Activated CD8-positive, alpha-beta memory T cell treated with anti-CD3 and anti-CD28 coated beads, Interleukin-2, amount 10 ng/mL, durations not matched to agents 7 days and 5 days (primary cell): ENCODE measurements at places on chromosomes 11 and 22.

DNA sequence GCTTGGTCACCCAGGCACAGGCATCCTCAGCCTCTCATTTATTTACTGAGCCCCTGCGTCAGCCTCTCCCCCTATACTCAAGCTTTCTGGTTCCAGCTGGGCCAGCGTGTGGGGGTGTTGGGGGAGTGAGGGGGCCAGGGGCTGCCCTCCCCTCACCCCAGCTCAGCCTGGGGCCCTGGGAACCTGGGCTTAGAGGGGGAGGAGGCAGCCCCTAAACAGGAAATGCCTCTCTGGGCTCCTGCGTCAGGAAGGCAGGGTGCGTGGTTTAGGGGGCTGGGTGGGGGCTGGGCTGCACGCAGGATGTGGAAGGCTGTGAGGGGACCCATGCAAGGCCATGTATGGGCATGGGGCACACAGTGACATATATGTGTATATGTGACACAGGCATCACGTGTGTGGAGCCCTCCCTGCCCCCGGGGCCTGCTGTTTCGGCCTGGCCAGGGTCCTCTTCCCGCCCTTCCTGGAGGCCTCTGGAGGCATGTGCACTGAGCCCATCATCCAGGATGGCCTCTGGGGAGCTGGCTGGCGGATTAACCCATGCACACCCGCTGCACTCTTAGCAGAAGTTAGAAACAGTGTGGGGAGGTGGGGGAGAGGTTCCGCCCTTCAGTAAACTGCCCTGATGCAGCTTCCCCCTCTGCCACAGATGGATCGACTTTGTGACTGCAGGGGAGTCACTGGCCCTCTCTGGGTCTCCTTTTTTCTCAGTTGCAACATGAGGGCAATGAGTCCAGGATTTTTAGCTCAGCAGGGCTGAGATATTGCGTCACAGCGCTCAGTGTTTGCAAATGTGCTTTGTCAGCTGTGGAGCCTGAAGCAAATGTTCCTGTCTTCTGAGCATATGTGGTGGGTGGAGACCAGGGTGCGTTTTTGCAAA lies 1.1 kb upstream of the CD248 start:
- peak overlapping the region; percentile 99 for H3K27ac ChIP-seq
- no peaks in the 10 kb centered on the region for H3K27me3 ChIP-seq
- H3K36me3 ChIP-seq: peaks cover 20% of the 10 kb centered on the region
- peaks cover 60% of the 10 kb centered on the region for H3K4me1 ChIP-seq
- peak overlapping the region; percentile 56 for H3K4me3 ChIP-seq

GRCh38 chr22:18968011-18968749 lies 32.1 kb upstream of the PRODH start:
- H3K27me3 ChIP-seq: peaks cover 19% of the 10 kb centered on the region
- no peak overlapping the region for H3K27ac ChIP-seq
- peaks cover 3% of the 10 kb centered on the region for H3K4me1 ChIP-seq
- no peak overlapping the region for H3K4me3 ChIP-seq
- H3K36me3 ChIP-seq: no peaks in the 10 kb centered on the region

GRCh38 chr11:81573367-81573766 lies 1160.3 kb downstream of the FAM181B start:
- H3K27me3 ChIP-seq: no peaks in the 10 kb centered on the region
- no peak overlapping the region for H3K4me3 ChIP-seq
- no peaks in the 10 kb centered on the region for H3K36me3 ChIP-seq
- H3K4me1 ChIP-seq: no peaks in the 10 kb centered on the region
- no peak for DNase-seq

DNA sequence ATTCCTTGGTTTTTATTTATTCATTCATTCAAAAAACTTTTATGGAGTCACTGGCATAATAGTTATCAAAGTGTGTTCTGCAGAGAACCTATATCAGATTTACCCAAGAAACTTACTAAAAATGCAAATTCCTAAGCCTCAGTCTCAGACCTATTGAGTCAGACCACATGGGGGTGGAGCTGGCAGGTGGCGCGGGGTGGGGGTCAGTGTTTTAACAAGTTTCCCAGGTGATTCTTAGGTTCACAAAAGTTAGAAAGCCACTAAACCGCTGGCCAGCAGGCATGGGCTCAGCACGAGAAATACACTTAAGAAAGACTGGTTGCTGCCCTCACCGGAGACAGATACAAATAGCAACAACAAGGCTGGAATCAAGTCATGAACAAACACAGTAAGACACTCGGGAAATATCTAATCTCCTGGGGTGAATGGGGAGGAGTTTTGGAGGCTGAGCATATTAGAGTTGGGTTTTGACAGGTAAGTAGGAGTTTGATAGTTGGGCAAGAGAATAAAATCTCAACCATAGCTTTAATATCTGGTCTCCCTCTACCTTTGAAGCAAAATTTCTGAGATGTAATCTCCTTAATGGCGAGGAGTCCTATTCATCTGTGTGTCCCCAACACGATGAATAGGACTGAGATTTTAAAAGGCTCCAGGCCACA lies 167.5 kb upstream of the NECTIN1 start:
- H3K36me3 ChIP-seq: no peaks in the 10 kb centered on the region
- DNase-seq: no peak
- H3K27ac ChIP-seq: no peak overlapping the region
- H3K27me3 ChIP-seq: peaks cover 9% of the 10 kb centered on the region
- H3K4me1 ChIP-seq: peaks cover 5% of the 10 kb centered on the region

GRCh38 chr11:75548595-75549272 lies 13.3 kb upstream of the SERPINH1 start:
- peaks cover 8% of the 10 kb centered on the region for H3K4me1 ChIP-seq
- H3K4me3 ChIP-seq: no peak overlapping the region
- DNase-seq: no peak
- peaks cover 11% of the 10 kb centered on the region for H3K27me3 ChIP-seq

DNA sequence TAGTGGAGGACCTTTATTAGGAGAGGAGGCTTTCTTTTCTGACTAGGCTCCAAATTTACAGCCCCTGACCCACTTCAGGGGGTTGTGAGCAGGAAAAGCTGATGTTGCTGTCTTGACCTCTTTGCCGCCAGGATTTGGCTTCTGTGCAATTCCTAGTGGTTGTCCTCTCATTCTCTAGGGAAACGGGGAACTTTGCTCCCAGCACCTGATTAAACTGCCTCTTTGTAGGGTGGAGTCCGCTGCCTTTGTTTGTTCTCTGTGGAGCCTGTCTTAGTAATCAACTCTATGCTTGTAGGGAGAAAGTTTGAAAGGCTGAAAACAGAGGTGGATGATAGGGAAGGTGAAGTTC lies 16.3 kb downstream of the CTNND1 start:
- no peak overlapping the region for H3K27ac ChIP-seq
- no peaks in the 10 kb centered on the region for H3K27me3 ChIP-seq
- H3K4me1 ChIP-seq: peaks cover 19% of the 10 kb centered on the region

DNA sequence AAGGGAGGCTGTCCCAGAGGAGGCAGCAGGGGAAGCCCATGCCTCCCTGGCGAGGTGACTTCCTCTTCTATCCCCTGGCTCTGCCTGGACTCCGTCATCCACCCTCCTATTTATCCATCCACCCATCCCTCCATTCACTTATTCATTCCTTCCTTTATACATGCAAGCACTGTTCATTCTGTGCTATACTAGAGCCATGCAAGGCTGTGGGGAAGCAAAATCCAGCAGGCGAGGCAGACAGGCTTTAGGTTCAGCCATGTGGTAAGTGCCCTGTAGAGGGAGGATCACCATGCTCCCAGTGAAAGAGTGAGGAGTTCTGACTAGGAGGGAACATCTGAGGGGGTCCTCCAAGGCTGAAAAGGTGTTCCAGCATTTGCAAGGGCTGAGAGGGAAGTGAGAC lies 1.2 kb upstream of the NAALADL1 start:
- no peak overlapping the region for H3K27ac ChIP-seq
- H3K4me1 ChIP-seq: peaks cover 14% of the 10 kb centered on the region
- H3K27me3 ChIP-seq: no peaks in the 10 kb centered on the region
- DNase-seq: no peak
- H3K4me3 ChIP-seq: no peak overlapping the region

DNA sequence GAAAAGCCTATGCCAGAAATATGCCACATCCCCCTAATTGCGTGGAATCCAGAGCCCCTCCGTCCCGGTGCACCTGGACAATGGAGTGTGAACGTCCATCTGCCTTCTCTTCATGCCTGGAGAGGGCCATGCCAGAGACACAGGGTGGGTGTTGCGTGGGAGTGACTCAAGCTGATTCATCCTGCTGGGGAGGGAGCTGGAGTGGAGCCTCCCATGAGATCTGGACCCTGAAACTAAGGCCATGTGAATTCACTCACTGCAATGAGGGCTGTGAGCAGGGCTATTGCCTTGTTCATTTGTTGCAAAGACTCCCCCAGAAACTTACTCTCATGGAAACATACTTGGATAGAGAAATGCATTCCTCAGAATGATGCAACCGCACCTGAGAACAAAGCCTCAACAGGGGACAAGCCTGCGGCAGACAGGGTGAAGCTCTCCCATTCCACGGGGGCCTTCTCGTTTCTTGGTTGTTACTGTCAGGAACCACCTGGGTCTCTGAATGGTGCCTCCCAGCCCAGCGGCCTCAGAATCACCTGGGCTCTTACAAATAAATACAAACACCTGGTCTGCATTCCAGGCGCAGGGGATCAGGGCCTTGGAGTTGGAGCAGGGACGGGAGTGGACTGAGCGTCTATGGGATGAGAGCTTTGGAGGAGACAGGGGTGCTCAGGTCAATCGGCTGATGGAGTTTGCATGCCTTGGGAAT lies 1031.2 kb downstream of the BRD1 start:
- no peak for DNase-seq
- H3K27ac ChIP-seq: no peak overlapping the region
- no peaks in the 10 kb centered on the region for H3K4me1 ChIP-seq
- H3K36me3 ChIP-seq: no peaks in the 10 kb centered on the region

- H3K4me1 ChIP-seq: peaks cover 9% of the 10 kb centered on the region
- peaks cover 3% of the 10 kb centered on the region for H3K27me3 ChIP-seq
- DNase-seq: no peak
- no peak overlapping the region for H3K27ac ChIP-seq
These were observed 71.2 kb downstream of the ZBTB16 start for GRCh38 chr11:114130629-114131277.

DNA sequence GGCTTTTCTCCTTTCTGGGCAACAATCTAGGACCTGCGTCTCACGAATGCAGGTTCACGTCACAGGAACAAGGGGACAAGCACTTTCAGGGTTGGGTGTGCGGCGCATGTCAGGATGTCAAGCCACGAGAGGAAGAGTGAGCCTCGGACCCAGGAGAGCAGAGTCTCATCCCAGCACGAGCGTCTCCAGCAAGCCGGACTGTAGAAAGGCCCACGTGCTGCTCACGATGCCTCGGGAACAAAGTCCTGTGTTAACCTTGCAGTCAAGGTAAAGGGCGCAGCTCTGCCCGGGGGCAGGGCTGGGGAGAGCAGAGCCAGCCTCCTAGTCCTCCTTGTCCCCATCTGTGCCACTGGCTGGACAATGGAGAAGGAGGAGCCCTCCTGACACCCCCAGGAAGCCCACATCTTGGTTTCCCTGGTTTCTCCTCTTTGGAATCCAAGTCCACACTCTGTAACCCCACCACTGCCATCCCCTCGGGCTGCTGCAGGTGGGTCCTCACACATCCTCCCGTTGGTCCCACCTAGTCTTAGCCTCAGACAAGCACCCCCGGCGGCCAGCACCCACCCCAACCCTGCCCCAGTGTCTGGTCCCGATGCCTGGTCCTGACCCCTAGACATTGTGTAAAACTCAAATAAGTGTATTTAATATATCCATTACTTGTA lies 63.4 kb downstream of the CELSR1 start:
- no peak overlapping the region for H3K27ac ChIP-seq
- no peaks in the 10 kb centered on the region for H3K36me3 ChIP-seq
- no peak overlapping the region for H3K4me3 ChIP-seq
- peaks cover 13% of the 10 kb centered on the region for H3K27me3 ChIP-seq
- H3K4me1 ChIP-seq: peaks cover 4% of the 10 kb centered on the region

- no peak overlapping the region for H3K27ac ChIP-seq
- H3K36me3 ChIP-seq: no peaks in the 10 kb centered on the region
- DNase-seq: no peak
- no peak overlapping the region for H3K4me3 ChIP-seq
These were observed 12.6 kb upstream of the FJX1 start for GRCh38 chr11:35605706-35606105.

DNA sequence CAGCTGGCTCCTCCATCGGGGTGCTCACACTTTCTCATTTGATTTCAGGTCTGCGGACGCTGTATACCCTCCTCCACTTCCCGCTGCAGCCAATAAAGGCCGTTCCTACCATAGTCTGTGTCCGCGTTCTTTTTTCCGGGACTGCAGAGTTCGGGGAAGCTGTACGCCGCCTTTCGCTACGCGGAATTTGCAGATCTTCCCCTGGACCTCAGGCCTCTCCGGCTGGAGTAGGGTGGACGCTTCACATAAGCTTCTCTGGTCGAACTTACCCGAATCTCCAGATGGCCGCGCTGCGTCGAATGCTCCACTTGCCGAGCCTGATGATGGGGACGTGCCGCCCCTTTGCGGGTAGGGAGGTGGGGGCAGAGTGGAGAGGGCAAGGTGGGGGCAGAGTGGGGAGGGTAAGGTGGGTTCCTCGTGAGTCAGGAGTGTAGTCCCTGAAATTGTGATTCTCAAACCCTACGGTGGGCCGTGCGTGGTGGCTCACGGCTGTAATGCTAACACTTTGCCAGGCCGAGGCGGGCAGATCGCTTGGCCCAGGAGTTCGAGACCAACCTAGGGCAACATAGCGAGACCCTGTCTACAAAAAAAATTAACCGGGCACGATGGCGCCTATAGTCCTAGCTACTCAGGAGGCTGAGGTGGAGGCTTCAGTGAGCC lies 617 bp downstream of the CSKMT start:
- H3K36me3 ChIP-seq: peaks cover 43% of the 10 kb centered on the region
- no peaks in the 10 kb centered on the region for H3K27me3 ChIP-seq
- DNase-seq: peak; percentile 80
- H3K27ac ChIP-seq: peak overlapping the region; percentile 95
- peak overlapping the region; percentile 97 for H3K4me3 ChIP-seq

GRCh38 chr11:125542709-125543108 lies 26.6 kb upstream of the EI24 start:
- no peak for DNase-seq
- H3K27me3 ChIP-seq: peaks cover 4% of the 10 kb centered on the region

- H3K27ac ChIP-seq: peak overlapping the region; percentile 51
- no peaks in the 10 kb centered on the region for H3K27me3 ChIP-seq
- H3K4me3 ChIP-seq: no peak overlapping the region
These were observed 16.7 kb upstream of the MDK start for GRCh38 chr11:46364791-46365190.

DNA sequence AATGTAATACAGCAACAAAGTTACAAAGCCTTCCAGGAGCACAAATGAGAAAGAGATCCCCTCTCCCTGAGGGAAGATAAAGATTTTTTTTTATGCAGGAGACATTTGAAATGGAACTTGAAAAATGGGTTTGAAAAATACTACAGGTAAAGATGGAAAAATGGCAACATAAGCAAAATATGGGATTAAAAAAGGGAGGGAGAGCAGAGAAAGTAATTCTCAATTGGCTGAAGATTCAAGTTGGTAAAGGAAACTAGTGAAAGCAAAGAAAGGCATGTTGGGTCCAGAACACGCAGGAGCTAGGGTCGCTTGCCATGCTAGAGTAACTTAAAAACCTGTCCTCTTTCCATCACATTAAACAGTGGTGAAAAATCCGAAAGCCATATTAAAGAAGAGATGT lies 1.5 kb downstream of the ZW10 start:
- no peak for DNase-seq
- H3K4me1 ChIP-seq: peaks cover 34% of the 10 kb centered on the region
- H3K36me3 ChIP-seq: peaks cover 17% of the 10 kb centered on the region
- no peak overlapping the region for H3K27ac ChIP-seq
